Hippocampal formation (tissue), 2 donors: ENCODE measurements at places on chromosomes 11 and 22.
A peak's percentile ranks its signal among the peaks of the same experiment; 100 is the strongest.

- DNase-seq: no peak
Measured at GRCh38 chr11:94678236-94678635, 89.9 kb upstream of the AMOTL1 start.

- no peak for DNase-seq
Measured at GRCh38 chr22:24703101-24703500, 71.4 kb downstream of the PIWIL3 start.

GRCh38 chr11:65947133-65947532 lies 1.9 kb downstream of the TSGA10IP start:
- DNase-seq: no peak

DNA sequence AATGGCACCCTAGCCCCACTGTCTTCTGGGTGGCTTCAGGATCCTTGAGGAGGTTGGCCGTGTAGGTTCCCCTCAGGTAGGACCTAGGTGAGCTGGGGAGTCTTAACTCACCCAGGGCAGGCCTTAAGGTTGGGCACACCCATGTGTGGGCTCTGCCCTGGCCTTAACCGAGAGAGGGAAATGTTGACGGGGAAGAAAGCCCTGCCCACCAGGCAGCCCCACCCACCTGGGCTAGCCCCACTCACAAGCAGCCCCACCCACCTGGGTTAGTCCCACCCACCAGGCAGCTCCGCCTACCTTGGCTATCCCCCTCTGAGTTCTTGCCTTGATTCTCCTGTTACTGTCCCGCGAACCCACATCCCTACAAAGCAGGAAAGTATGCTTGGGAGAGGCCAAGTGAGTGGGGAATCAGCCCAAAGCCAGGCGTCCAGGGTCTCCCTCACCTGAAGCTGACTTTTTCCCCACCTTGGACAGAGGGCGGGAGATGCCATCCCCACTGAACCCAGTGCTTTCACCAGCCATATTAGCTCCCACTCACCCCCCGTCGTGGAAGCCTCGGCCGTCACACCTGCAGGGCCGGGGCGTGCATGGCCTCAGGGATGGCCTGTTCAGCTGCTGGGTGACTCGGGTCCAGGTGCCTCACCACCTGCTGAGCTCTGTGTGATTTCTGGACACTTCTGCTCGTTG lies at the start of gene MYEOV:
Gene MYEOV (plus strand): TSS at position 337 of the 687 bp plus-strand sequence. CDS start 1,200 bp downstream, outside the sequence.
- no peak for DNase-seq

- peak; percentile 50 for DNase-seq
Measured at GRCh38 chr11:114846416-114846791, 168.1 kb downstream of the NXPE2 start.

DNA sequence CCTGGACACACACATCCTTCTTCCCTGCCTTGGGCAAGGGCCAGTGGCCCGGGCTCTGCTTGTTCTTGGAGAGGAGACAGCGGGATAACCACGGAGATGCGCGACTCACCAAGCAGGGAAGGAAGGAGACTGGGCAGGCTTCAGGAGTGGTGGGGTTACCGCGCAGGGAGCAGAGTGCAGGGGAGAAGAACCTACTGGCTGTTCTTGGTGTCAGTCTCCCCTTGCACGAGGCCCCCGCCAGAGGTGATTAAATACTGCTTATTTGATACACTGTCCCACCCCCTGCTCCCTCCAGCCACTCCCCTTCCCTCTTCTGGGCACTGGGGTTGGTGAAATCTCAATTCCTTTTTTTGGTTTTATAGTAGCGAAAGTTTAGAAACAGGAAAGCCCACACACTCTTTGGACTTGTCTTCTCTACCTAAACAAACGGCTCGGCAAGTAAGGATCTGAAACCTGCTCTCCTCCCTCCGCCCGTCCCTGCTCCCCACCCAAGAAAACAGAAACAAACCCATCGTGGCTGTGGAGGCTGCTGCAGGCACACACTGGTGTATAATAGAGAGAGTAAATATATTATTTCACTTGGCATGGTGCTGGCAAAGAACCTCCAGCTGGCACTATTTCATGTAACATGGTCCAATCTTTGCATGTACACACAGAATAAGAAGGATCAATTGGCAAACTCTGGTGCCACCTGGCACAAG lies 10.8 kb downstream of the LARGE2 start:
- no peak for DNase-seq

DNA sequence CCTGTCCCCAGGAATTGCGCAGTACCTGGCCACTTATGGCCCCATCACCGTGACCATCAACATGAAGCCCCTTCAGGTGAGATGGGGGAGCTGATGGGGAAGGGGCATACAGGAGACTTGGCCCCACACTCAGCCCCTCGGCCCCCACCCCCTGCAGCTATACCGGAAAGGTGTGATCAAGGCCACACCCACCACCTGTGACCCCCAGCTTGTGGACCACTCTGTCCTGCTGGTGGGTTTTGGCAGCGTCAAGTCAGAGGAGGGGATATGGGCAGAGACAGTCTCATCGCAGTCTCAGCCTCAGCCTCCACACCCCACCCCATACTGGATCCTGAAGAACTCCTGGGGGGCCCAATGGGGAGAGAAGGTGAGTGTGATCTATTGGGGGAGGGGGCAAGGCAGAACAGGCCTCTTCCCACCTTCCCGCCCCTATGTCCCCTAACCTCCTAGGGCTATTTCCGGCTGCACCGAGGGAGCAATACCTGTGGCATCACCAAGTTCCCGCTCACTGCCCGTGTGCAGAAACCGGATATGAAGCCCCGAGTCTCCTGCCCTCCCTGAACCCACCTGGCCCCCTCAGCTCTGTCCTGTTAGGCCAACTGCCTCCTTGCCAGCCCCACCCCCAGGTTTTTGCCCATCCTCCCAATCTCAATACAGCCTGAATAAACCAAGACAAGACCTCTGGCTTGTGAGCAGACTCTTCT lies 3.6 kb downstream of the CTSW start:
- no peak for DNase-seq

DNA sequence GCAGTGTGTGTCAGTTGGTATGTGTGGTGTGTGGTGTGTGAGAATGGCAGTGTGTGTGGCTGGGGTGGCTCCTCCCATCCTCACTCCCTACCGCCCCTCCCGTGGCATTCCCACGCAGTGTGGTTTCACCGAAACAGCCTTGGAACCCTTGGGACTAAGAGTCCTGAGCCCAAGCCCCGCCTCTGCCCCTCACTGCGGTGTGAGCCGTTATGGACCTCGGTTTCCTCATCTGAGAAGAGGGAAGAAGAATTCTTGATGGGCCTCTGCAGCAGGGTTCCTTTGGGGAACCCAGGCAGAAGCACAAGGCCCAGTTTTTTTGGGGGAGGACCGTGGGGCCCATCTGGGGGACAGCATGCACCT lies 7.2 kb downstream of the UPK3A start:
- DNase-seq: no peak

- no peak for DNase-seq
Measured at GRCh38 chr11:112864672-112865071, 96.5 kb upstream of the NCAM1 start.

GRCh38 chr22:17742527-17742902 lies 31.8 kb downstream of the BID start:
- DNase-seq: peak; percentile 32

GRCh38 chr22:21712751-21713427 lies 22.7 kb downstream of the YPEL1 start:
- DNase-seq: peak; percentile 66

GRCh38 chr22:43723816-43724215 lies 88.3 kb downstream of the EFCAB6 start:
- no peak for DNase-seq

- DNase-seq: no peak
Measured at GRCh38 chr11:83554876-83555275, 268.7 kb upstream of the CCDC90B start.

GRCh38 chr11:44397586-44398178 lies 87.7 kb upstream of the ALX4 start:
- DNase-seq: no peak

DNA sequence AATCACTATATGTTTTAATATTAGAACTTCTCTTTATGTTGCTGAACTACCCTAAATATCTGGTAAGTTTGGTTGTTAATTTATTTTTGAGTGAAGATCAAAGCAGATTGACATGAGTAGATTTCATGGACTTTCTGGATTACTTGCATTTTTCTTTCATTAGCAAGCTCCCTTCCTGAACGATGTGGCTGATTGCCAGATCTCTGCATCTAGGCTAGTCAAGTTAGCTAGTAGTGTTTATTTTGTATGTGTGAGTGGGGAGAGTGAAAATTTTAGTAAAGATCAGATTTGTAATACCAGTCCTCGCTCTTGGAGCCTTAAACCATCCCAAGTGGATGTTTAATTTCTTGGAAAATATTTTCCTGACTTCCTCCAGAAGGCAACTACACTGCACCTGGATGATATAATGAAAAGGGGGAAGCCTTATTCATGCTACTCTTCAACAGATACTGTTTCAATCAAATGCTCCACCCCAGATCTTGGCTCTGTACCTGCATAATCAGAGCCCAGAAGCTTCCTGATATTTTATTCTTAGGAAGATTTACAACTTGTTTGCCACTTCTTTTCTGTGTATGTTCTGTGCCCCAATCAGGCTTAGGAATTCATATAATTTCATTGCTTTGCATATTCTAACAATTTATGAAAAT lies 143.2 kb upstream of the GRIA4 start:
- DNase-seq: no peak

- DNase-seq: no peak
Measured at GRCh38 chr11:60910711-60911380, 3.1 kb upstream of the TMEM109 start.

- no peak for DNase-seq
Measured at GRCh38 chr11:66891851-66892660, 35.2 kb downstream of the LRFN4 start.

GRCh38 chr22:27329966-27330645 lies 471.4 kb downstream of the MN1 start:
- DNase-seq: no peak

DNA sequence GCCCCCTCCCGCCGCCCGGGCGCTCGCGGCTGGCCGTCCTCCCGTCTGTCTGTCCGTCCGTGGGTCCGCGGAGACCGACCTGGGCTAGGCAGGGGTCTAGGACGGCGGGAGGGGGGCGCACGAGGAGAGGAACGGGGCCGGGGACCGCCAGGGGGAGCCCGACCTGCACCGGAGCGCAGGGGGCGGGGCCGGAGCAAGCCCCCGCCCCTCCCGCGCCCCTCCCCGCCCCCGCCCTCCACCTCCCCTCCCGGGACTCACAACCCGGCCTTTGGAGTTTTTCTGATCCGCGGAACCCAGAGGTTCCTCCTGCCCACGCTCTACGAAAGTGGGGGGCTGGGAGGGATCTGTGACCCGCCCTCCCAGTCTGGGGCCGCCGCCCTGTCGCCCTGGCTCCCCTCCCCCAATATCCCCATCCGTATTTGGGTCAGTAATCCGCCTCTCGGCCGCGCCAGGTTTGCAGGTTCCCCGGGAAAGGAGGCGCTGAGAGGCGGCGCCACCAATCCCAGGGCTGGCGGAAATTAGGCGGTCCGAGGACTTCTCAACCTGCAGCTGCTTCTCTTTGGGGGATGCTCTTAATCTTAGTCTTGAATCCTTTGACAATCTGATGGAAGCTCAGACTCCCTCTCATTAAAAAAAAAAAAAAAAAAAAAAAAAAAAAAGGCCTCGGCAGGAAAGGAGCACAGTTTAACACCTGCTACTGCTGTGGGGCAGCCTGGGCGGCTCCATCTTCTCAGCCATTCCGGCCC lies 925 bp upstream of the KCNJ11 start:
- peak; percentile 26 for DNase-seq

DNA sequence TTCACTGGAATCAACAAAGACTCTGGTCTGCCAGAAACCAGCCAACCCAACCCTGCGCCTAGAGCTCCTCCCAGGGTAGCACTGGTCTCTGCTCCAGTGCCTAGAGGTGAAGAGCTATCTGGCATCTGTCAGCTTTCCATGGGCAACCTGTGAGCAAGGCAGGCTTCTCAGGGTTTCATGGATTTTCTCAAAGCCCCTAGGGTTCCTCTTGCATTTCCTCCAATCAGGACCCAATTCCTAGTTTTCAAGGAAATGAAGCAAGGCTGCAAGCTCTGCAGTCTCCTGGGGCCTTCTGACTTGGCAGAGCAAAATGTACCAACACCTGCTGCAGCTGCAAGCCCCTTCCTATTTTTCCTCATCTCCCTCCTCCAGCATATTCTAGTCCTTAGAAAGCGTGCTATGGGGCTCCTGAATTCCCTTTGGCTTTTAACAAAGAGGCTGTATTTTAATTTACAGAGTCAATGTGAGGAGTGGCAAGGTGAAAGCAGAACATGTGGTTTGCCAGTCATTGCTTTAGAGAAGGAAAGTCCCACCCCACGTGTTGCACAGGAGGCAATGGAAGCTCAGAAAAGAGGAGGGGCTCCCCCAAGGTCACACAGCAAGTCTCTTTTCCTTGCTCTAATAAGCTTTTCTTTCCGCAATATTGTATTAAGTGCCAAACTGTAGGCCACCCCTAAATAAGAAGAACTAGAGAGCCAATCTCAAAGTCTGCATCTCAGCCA lies 33.0 kb upstream of the RIC3 start:
- DNase-seq: no peak

GRCh38 chr22:35911877-35912276 lies 116.7 kb downstream of the RBFOX2 start:
- no peak for DNase-seq

GRCh38 chr11:110832539-110832938 lies 120.3 kb upstream of the ARHGAP20 start:
- no peak for DNase-seq

- DNase-seq: peak; percentile 66
Measured at GRCh38 chr11:126359431-126360048, 4.1 kb downstream of the ST3GAL4 start.

GRCh38 chr11:127126986-127127385 lies 126.4 kb upstream of the KIRREL3 start:
- DNase-seq: no peak

DNA sequence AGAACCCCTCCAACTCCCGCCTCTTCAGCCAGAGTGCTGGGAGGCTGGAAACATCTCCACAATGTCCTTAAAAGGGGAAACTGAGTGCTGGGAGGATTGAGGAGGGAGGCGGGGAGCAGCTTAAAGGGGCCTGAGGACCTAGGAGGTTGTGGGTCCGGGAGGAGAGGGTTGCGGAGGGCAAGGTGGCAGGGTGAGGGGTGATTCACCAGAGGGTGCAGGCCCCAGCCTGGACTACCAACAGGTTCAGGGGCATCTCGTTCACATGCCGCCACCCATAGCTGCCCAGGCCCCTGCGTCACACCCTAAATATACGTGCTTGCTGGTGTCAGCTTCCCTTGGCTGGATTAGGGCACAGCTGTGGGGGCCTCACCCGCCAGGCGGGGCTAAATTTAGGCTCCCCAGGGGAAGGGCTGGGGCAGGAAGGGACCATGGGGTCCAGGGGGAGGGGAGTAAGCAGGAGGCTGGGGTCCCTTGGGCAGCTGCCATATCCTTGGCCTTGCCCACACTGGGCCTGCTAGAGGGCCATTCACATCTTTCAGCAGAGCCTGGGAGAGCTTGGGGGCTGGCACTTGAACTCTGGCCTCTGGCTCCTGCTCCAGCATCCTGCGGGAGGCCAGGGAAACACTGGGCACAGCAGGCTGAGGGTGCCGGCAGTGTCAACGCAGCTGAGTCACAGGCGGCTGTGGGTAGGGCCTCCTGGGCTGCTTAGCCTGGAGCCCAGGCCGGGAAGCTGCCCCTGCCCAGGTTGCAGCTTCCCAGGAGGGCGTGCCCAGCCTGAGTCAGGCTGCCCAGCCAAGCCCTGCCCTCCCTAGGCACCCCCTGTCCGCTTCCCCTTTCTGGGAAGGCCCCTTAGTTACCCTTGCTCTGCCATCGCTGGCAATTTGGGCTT lies 1.3 kb downstream of the EHBP1L1 start:
- DNase-seq: no peak
